Cardiac fibroblast (primary cell): ENCODE measurements at places on chromosomes 2 and 18.

- no peak for DNase-seq
These were observed 10.4 kb upstream of the FAM228A start for GRCh38 chr2:24164416-24164973.

- DNase-seq, result peak; percentile 3
These were observed 314.2 kb downstream of the PID1 start for GRCh38 chr2:228956701-228957474.

GRCh38 chr2:145874466-145874865 lies 1354.5 kb upstream of the ZEB2 start:
- peak; percentile 80 for DNase-seq

DNA sequence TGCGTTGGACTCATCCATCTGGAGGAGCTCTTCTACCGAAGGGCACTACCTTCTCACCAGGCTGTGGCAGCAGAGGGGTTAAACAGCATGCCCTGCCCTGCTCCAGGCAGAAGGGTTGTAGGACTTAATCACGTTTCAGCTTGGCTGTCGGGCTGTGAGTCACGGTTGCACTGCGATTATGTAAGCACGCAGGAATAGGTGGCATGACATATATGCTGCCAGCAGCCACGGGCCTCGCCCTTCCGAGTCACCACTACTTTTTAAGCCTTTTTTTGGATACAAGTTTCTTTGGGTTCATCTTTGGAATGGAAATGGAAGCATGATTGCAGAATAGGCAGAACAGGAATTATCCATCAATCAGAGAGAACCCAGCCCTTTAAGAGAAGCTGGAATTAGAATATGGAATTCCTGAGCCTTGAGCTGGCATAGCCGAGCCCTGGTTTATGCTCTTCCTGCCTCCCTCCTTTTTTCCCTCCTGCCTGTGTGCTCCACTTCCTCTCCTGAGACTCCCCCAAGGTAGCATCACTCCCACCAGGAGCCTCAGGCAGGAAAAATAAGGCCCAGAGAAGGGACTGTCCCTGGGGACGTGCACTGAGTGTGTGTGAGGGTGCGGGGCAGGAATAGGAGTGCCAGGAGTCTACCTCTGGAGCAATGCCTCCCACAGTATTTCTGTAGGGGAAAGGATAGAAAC lies 86.8 kb downstream of the SEMA4F start:
- peak; percentile 89 for DNase-seq
